Liver (tissue), 10 donors: ENCODE measurements at places on chromosomes 4 and X. TPM values are rescaled to one million over a fixed set of nuclear protein-coding genes. Genes with fewer than 3 reads are reported as not detected.

DNA sequence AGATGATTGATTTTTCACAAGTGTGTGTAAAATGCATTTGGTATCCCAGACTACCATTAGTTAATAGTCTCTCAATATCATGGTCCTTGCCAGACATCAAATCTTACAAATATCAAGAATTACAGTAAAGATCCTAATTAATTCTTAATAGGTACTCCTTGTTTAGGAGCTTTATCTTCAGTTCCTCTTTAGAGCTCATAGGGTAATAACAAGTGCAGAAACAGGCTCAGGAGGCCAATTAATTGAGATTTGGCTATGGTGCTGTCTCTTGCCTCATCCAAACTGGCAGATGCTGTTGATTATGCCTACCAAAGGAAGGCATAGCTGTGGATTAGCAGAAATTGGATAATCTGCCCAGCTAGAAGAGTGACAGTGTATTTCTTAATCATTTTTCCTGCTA is 6.9 kb downstream of the MTMR1 start:
- no peak for DNase-seq

Gene MAGEA9B
- not detected for total RNA-seq

GRCh38 chr4:108172231-108172752 is 3.6 kb upstream of the LEF1 start:
- no peak for DNase-seq

DNA sequence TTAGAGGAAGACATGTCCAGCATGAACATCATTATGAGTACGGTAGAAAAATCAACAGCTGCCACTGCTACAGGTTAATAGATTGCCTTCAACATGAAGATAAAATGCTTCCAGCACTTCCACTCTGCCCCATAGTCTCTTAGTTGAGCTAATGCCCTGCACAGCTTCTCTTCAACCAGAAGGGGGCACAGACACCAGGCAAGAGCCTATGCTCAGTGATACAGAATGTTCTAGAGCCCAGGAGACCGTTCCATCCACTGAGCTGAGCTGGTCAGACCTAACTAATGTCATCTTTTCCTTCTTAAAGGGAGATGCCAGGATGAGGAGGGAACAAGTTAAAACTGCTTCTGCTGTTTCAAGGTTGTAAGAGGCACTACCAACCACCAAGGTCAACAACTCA is 42.2 kb downstream of the SMIM10L2A start:
- DNase-seq = no peak

Gene GRPR
- not detected for total RNA-seq

DNA sequence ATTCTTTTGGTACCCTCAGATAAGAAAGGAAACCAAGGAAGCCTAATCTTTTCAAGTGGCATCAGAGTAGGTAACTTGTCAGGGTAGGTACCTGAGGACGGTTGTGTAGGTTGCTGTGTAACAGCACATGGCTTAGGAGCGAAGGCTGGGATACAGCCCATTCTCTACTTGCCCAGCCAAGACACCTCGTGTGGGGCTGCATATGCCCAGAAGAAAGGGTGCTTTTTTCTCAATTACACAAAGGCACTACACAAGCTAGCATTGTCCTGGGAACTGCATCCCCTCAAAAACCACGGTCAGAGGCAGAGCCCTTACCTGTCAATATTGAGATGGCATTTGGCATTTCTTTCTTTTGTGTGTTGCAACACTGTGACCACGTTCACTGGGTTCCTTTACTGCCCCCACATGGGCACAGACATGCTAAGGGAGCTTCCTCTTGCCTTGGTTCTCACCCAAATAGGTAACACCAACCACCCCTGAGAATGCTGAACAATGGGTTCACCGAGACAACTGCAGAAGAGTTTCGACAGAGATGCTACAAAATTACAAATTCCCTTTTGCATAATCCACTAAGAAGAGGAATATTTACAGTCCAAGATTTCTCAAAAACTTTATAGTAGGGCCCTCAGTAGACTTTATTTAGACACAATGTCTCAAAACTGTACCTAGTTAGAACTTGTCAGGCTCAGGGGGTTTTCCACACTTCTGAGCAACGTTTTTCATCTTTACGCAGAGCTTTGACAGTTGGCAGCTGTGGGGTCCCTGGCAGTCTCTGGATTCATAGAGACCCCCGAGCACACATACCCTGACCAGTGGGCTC is 35.8 kb upstream of the TNIP3 start:
- DNase-seq = no peak

- DNase-seq = no peak
Measured at GRCh38 chr4:13670456-13671160, 43.1 kb upstream of the BOD1L1 start.

GRCh38 chr4:113824396-113824795 is 62.9 kb upstream of the CAMK2D start:
- no peak for DNase-seq

Gene RASL11B
- 0.19 TPM for total RNA-seq

Gene SCML2
- total RNA-seq = 7.2 TPM

GRCh38 chrX:154373340-154374306 is 811 bp downstream of the FLNA start:
- peak; percentile 60 for DNase-seq
